Amniotic epithelial cell (primary cell): ENCODE measurements at places on chromosomes 7 and 10.
A peak's percentile ranks its signal among the peaks of the same experiment; 100 is the strongest.

DNA sequence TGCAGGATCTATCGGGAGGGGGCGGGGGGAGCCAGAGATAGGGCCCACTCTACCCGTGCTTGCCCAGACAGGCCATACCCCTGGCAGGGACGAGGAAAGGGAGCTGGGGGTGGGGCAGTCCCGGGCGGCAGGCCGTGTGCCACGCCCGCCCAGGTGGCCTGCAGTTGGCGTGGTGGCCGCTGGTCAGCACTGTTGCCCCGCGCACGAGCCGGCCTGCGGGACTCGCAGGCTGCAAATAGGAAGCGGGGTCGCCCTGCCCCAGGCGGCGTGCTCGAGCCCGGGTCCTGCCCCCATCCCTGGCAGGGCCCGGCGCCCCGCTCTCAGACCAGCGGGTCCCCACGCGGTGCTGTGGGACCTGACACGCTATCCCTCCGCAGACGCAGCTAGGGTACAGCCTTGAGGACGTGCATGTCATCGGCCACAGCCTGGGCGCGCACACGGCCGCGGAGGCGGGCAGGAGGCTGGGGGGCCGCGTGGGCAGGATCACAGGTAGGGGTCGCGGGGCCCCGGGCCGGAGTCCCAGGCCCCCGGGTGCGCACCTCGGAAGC is 6.7 kb downstream of the PNLIPRP2 start:
- DNase-seq, result no peak

- DNase-seq, result no peak
Measured at GRCh38 chr10:100637785-100638184, 102.0 kb downstream of the HIF1AN start.

- DNase-seq, result no peak
Measured at GRCh38 chr10:125992254-125992653, 95.9 kb downstream of the FANK1 start.

DNA sequence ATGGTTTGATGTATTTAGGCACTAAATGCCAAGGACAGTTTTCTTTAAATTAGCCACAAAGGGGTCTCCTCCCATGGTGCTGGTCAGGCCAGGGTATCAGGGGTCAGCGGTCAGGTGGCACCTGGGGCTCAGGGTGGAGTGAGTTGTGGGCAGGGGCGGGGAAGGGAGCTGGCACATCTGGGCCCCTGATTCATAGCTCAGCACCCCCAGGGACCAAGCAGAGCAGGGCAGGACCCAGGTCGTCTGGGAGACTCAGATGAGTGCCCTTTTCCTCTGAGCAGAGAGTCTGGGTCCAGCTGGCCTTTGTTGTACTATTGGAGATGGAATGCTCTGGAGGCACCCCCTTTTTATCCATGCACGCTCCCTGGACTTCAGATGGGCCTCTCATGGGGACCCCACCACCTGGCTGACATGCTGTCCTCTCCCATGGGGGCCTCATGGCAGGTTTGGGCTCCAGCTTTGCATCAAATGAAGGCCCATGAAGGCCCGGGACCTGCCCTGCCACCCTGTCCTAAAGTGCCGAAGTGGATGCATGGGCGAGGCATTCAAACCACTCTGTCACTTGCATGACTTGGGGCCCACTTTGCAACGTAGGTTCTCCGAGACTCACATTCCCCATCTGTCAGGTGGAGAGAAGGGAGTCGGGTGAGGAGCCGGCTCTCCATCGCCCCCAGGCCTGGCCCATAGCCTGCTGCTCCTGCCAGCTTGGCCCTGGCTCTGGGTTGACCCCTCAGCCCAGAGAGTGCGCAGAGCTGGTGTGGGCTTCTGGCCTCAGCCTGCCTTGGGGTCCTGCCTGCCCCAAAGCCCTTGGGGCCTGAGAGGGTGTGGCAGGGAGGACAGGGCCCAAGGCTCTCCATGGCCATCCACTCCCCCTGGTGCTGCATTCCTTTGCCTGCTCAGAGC is 66.4 kb downstream of the RAMP3 start:
- DNase-seq, result no peak

DNA sequence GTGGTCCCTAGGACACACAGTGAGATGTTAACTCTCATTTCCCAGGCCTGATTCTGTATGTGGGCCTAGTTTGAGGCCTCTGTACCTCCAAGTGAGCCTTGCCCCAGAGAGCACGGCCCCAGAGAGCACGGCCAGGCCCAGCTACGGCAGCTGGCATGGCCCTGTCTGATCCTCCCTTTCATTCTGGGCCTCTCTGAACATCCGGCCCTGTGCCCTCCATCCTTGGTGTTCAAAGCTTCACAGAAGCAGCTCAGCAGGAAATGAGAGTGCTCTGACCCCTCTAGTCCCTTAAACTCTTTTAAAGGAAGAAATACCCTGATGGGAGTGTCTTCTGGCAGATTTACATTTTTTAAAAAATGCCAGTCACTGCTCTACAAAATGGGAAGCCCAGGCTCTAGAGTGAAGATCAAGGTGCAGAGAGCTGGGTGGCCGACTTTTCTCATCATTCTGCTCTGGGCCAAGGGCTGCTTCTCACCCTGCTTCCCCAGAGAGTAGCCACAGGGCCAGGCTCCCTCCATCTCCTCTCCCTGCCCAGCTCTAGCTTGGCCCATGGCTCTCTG is 171.9 kb downstream of the RPS24 start:
- DNase-seq, result no peak

GRCh38 chr10:128549101-128549608 is 422.9 kb upstream of the MKI67 start:
- DNase-seq, result no peak

- DNase-seq, result no peak
Measured at GRCh38 chr7:87872346-87872745, 3.8 kb downstream of the SLC25A40 start.

GRCh38 chr10:7475046-7475911 is 64.4 kb upstream of the SFMBT2 start:
- DNase-seq, result no peak

DNA sequence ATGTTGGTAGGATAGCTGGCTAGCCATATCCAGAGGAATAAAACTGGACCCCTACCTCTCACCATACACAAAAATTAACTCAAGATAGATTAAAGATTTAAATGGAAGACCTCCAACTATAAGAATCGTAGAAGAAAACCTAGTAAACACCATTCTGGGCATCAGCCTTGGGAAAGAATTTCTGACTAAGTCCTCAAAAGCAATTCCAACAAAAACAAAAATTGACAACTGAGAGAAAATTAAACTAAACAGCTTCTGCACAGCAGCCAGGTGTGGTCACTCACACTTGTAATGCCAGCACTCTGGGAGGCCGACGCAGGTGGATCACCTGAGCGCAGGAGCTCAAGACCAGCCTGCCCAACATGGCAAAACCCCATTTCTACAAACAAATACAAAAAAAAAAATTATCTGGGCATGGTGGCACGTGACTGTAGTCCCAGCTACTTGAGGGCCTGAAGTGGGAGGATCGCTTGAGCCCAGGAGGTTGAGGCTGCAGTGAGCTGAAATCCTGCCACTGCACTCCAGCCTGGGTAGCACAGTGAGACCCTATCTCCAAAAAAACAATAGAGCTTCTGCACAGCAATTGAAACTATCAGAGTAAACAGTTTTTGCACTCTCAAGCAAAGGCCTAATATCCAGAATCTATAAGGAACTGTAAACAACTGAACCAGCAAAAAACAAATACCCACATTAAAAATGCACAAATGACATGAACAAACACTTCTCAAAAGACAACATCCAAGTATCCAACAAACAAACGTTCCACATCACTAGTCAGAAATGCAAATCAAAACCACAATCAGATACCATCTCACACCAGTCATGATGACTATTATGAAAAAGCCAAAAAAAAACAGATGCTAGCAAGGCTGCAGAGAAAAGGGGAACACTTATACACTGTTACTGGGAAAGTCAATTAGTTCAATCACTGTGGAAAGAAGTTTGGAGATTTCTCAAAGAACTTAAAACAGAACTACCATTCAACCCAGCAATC is 4.8 kb downstream of the CRPPA start:
- DNase-seq, result peak; percentile 80

DNA sequence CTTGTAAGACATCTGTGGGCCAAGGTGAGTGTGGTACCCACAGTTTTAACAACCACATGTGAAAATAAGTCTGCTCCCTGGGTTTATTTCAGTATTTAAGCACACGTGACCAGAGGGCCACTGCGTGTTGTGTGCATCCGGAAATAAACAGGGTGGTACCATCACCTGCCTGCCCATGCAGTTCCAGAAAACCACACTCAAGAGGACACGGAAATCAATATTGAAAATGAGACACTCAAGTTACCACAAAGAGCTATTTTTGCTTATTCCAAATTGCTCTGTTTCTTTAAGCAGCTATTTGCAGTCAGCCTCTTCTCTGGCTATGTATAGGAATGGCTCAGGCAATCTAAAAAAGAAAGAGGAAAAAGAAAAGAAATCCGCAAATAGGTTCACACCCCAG is 71.8 kb upstream of the LOXL4 start:
- DNase-seq, result no peak

- no peak for DNase-seq
Measured at GRCh38 chr7:126445991-126446390, 806.8 kb downstream of the GRM8 start.

- no peak for DNase-seq
Measured at GRCh38 chr7:441684-442421, 77.8 kb downstream of the PDGFA start.

DNA sequence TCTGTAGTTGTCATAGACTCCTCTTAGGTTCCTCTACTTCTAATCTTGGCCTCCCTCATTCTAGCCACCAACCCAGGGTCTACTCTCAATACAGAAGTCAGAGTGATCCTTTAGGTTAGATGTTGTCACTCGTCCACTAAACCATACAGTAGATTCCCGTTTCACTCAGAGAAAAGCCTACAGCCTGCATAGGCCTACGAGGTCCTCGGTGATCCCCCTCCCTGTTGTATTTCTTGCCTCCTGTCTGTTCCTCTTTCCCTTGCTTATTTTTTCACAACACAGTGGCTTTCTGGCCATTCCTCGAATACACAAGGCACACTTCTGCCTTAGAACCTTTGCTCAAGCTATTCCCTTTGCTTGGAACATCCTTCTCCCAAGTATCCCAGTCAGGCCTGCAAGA is 183.0 kb upstream of the PRSS1 start:
- DNase-seq, result no peak

DNA sequence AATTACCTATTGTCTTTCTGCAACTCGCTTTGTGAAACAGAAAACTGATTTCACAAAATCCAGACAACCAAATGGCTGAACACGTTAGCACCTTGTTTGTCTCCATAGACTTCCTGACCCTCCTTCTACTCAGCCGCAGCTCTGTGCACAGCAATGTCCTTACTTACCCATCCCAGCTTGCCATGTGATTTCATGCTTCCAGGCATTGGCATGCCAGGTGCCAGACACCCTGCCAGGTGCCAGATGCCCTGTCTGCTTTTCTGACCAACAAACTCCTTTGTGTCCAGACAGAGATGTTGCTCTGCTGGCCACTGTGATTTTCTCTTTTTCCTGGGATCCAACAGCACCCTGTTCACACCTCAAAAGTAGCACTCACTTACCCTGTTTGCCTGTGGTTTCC is 16.1 kb upstream of the FAM170B start:
- no peak for DNase-seq

GRCh38 chr10:78288663-78289062 is 255.0 kb downstream of the RPS24 start:
- DNase-seq, result no peak

DNA sequence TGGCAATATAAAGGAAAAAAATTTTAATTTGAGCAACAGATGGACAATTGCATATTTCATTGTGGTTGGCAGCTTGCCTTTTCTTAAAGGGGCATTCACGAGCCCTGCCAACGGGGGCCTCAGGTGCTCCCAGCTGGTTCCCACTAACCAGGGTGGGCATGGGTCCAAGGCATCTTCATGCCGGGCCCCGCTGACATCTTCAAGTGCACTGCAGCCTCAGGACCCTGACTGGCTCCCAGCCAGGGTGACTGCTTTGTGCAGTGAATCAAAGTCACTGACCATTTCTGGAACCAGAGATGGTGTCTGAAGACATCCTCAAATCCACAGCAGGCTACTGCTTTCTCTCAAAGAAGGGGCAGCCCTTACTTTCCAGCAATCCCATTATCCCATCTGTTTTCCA is 275.2 kb upstream of the MGMT start:
- no peak for DNase-seq

DNA sequence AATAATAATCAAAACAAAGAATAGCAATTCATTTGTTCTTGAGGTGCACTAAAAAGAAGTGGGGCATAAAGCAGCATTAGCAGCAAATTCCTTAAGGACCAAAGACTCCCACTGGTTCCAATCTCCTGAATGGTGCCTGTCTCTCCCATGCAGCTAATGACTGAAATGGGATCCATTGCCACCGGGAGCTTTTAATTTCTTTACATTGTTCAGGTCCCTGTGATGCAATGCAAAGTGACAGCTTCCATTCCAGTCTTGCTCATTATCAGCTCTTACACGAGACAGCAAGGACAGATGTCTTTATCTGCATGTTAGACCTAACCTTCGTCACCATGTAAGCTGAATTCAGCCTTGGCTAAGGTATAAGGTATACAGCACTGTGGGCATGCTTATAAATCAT is 148.1 kb downstream of the POU6F2 start:
- no peak for DNase-seq

GRCh38 chr7:32385316-32385956 is 104.7 kb downstream of the LSM5 start:
- no peak for DNase-seq

DNA sequence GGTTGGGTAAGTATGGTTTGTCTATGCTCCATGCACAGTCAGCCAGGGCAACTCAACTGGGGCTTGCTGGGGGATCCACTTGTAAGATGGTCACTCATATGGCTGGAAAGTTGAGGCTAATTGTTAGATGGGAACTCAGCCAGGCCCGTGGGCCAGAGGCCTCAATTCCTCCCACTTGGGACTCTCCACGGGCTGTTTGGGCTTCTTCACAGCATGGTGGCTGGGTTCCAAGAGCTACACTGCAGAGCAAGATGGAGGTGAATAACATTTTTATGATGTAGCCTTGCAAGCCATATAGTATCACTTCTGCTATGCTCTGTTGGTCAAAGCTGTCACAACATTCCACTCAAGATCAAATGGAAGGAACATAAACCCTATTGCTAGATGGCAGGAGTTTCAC is 39.2 kb downstream of the ELMO1 start:
- DNase-seq, result no peak

DNA sequence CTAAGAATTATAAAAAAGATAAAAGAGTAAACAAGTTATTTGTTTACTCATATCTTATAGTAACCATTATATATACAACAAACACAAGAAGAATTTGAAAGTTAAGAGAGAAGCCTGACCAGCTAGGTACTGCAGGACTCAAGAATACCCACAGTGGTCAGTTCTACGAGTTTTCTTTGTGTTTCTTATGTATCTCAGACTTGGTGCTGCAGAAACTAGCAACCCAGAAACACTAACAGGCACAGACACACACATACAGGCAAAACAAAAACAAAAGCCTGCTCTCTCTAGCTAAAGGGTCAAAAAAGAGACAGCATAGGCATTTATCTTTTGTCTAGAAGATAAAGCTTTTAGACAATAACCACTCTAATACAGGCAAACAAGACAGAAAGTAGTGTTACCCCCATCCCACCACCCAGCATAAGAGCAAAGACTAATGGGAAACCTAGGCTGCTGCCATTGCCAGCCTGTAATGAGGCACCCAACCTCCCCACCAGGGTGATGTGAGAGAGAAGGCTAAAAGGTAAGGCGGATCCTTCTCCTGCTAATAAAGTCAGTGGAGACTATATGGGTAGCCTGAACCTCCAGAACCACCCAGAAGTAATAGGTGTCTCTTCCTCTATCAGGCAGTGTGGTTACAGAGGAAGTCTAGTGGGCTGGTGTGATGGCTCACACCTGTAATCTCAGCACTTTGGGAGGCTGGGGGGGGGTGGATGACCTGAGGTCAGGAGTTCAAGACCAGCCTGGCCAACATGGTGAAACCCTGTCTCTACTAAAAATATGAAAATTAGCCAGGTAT is 113.9 kb downstream of the DNAJC1 start:
- no peak for DNase-seq
